ENCODE measurements at places on chromosomes 12 and 14. TPM values are rescaled to one million over a fixed set of nuclear protein-coding genes. Genes with fewer than 3 reads are reported as not detected.

Gene CD4
- total RNA-seq, result 0.64 TPM

Gene KRT6A
- 41.6 TPM for total RNA-seq

Gene MANSC4
- total RNA-seq, result not detected

Gene OR4K5
- not detected for total RNA-seq

DNA sequence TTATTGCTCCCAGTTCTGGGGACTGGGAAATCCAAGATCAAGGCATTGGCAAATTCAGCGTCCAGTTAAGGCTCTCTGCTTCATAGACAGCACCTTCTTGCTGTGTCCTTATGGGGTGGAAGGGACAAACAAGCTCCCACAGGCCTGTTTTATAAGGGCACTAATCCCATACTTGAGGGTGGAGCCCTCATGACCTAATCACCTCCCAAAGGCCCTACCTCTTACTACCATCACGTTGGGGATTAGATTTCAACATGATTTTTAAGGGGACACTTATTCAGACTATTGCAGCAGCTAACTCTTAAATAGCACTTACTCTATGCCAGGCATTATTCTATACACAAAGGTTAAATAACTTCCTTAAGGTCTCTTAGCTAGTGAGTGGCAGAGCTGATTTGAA lies 17.3 kb downstream of the TOGARAM1 start:
- peaks cover 4% of the 10 kb centered on the region for H3K36me3 ChIP-seq
- DNase-seq, result no peak
- no peak overlapping the region for H3K27ac ChIP-seq
- peaks cover 6% of the 10 kb centered on the region for H3K4me1 ChIP-seq

DNA sequence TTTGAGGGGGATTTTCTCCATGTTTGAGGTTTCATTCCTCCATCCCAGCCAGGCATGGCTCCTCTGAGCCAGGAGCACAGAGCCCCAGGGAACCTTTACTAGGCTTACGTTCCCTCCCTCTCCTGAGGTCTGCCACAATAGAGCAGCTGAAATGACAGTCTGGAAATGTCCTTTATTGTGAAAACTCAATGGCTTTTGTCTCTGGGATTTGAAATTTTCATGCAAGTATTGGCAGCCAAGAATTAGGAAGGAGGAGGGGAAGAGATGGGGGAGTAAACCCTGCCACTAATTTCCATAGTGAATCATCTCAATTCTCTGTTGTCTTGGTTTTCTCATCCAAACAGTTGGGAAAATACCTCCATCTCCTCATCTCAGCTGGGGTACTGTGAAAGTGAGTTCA lies 2.6 kb upstream of the PLEKHG3 start:
- peaks cover 42% of the 10 kb centered on the region for H3K4me1 ChIP-seq
- peaks cover 3% of the 10 kb centered on the region for H3K36me3 ChIP-seq
- H3K27ac ChIP-seq, result no peak overlapping the region
- DNase-seq, result no peak
- peaks cover 20% of the 10 kb centered on the region for H3K27me3 ChIP-seq
- no peak overlapping the region for H3K4me3 ChIP-seq

GRCh38 chr14:27242874-27243273 lies 645.0 kb upstream of the NOVA1 start:
- no peaks in the 10 kb centered on the region for H3K36me3 ChIP-seq
- H3K4me1 ChIP-seq, result no peaks in the 10 kb centered on the region
- H3K4me3 ChIP-seq, result no peak overlapping the region
- no peak overlapping the region for H3K27ac ChIP-seq
- no peak for DNase-seq
- no peaks in the 10 kb centered on the region for H3K27me3 ChIP-seq
